HL-60 (cell line): ENCODE measurements at places on chromosomes 4 and X.

DNA sequence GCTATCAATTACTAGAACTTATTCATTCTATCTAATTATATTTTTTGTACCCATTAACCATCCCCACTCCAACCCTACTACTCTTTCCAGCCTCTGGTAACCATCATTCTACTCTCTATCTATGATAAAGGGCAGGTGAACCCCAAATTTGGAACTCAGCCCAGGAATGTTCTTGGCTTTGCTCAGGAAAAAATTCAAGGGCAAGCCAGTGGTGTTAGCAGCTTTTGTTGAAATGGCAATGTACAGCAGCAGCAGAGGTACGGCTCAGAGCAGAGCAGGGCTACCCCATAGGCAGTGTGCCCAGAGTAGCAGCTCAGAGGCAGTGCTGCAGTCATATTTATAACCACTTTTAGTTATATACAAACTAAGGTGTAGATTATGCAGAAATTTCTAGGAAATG, 138.2 kb downstream of the RNF150 start:
- DNase-seq, result no peak

DNA sequence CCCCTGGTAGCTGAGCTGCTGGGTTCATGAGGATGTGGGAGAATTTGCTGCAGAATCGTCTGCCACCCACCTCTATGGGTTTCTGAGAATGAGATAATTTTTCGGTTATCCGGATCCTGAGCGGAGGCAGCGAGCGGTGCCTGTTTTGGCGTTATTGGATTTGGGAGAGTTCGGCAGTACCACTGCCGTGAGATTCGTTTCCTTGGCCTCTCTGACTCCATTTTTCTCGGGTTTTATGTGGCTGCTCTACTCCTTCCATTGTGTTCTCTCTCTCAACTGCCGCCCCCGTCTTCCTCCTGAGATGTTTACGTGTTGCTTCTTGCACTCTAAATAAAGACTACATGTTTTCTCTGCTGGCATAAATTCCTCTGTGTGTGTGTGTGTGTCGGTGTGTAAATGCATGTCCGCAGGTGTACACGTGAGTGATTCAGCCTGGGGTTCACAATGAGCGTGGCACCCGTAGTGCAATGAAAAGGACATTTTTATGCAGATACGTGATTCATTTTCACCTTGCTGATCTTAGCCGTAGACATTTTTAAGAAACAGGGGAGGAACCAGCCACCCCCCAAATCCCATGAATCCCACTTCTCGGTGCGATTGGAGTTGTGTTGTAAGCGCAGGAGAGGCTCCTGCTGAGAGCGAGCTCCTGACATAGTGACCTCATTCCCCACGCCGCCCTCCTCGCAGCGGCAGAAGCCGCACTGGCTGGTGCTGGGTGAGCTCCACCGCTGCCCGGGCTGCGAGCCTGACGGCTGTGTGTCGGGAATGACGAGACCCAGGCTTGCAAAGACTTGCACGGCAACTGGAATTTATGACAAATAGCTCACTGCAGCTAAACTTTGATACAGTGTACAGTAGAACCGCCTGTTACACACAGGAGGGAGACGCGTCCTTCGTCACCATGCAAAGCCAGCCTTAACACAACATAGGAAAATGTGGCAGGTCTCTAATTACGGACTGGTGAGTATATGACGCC, 82.2 kb downstream of the STOX2 start:
- DNase-seq, result no peak

GRCh38 chr4:10461850-10462400, 4.7 kb upstream of the ZNF518B start:
- DNase-seq, result no peak

DNA sequence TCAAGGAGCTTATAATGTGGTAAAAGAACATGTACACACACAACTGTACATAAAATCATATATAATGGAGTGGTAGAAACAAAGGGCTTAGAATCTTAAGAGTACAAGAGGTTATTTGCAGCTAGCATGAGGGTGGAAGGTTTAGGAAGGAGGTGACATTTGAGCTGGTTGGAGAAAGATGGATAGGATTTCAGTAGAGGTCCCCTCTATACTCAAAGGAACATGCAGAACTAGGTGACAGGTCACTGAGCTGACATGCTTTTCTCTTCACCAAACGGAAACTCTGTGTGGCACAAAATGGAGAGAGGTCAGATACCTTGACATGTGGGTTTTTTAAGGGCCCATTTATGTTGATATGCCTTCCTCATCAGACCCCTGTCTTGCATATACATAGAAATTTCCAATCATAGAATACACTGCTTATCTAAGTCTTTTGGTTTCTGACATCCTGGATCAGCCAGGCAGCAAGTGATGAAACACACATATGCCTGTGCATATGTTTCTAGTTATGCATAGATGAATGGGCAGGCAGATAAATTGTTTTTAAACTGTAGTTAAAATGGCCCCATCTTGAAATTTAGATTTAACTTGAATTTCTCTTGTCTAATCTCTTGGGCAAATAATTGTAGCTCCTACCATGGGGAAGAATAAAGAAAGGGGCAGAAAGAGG, 29.3 kb downstream of the CLCN5 start:
- DNase-seq, result no peak

- no peak for DNase-seq
Measured at GRCh38 chrX:1029494-1029893, 183.0 kb downstream of the CRLF2 start.

DNA sequence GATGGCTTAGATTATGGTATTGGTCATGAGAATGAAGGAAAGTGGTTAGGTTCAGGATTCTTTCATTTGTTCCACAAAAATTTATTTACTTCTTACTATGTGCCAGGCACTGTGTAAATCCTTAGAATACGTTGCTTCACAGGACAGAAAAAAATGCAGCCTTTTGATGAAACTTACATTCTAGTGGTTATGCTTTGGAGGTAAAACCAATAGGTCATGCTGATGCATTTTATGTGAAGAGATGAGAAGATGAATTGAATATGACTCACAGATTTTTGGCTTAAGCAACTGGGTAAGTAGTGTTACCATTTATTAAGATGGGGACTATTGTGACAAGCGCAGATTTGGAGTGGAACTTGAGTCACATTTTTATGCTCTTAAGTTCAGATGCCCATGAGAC, 165.3 kb downstream of the GLRA2 start:
- DNase-seq, result no peak

- no peak for DNase-seq
Measured at GRCh38 chr4:33226133-33226532, 2506.0 kb downstream of the PCDH7 start.

DNA sequence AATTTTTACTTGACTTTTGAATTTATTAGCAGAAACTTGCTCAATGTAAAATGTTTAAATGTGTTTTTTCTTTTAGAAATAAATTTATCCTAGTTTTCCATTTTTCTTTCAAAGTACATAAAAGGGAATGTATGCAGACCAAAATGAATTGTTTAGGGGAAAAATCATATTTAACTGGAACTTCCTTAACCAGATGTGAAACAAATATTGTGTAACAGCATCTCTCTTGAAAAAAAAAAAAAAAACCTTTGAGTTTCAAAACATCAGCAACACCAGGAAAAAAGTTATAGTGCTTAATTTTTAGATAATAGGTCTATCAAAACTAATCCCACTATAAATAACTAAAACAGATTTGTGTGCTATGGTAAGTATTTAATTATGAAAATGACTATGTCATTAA, 14.5 kb upstream of the CCNA2 start:
- no peak for DNase-seq

DNA sequence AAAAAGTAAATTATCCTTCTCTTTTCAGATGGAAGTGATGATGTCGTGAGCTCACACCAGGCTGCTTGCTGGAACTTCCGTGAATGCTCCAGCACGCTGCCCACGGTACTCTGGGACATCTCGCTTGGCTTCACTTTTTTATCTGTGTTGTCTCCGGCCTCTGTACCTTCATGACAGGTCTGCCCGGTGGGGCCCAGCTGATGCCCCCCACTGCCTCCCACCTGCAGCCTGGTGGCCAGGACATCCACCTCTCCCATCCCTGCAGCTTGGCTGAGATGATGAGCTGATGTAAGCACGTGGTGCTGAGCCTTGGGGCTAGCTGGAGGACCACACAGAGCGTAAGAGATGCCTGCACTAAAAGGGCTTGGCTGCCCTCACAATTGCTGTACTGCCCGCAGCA, 59.0 kb upstream of the HELT start:
- no peak for DNase-seq

DNA sequence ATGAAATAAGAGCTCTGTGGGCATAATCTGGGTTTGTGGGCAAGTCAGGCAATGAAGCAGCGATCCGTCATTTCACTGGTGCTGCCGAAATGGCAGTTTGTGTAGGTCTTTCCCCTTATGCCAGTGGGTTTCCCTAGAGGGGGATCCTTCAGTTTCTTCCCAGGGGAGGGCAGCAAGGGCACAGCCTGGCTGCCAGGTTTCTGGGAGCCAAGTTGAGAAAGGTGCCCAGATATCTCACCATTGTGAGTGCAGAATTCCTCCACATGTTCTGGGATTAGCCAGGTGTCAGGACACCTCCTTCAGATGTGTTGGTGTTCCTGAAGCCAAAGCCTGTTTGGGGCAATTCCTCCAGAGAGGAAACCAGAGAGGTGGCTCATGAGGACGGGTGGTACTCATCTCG, 28.0 kb downstream of the MSX1 start:
- DNase-seq, result no peak

GRCh38 chrX:111779582-111779981, 96.4 kb upstream of the TRPC5OS start:
- peak; percentile 31 for DNase-seq

GRCh38 chrX:132694382-132694781, 205.5 kb upstream of the MBNL3 start:
- no peak for DNase-seq

GRCh38 chr4:146637621-146638332, 916 bp upstream of the POU4F2 start:
- no peak for DNase-seq

DNA sequence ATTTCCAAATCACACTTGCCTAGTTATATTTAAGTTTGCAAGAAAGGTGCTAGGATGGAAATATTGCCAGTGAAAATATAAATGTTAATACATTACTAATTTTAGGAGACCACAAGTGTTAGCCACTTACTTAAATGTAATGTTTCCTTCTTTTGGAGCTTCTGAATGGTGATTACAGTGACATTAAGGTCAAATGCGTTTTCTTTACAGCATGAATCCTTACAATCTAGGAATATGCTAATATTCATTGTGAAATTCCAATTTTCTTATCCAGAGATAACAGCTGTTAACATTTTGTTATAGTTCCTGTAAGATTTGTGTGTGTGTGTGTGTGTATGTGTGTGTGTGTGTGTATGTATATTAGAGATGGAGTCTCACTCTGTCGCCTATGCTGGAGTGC, 70.2 kb upstream of the NUDT6 start:
- DNase-seq, result no peak

GRCh38 chr4:21692241-21692640, 256.3 kb downstream of the KCNIP4 start:
- no peak for DNase-seq

- DNase-seq, result no peak
Measured at GRCh38 chr4:78543424-78544125, 8.0 kb upstream of the ANXA3 start.

GRCh38 chrX:18173494-18174180, 47.0 kb downstream of the BEND2 start:
- no peak for DNase-seq

DNA sequence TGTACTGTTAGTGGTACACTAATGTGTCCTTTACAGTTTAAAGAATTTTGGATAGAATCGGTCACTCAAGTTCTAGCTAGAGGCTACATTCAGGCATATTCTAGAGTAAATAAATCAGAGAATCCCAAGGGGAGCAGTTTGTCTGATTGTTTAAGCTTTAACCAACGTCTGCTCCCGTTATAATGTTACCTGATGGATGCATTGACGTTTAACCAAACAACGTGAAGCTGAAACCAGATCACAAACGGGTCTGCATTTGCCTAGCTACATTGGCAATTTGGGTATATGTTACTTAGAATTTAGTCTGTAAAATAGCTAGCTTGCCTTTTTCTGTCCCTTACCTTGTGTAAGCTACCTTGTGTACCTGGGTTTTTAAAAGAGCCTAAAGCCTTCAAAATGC, 1.6 kb downstream of the PI4K2B start:
- no peak for DNase-seq

GRCh38 chr4:118850488-118851173, 14.7 kb upstream of the SEC24D start:
- DNase-seq, result no peak

DNA sequence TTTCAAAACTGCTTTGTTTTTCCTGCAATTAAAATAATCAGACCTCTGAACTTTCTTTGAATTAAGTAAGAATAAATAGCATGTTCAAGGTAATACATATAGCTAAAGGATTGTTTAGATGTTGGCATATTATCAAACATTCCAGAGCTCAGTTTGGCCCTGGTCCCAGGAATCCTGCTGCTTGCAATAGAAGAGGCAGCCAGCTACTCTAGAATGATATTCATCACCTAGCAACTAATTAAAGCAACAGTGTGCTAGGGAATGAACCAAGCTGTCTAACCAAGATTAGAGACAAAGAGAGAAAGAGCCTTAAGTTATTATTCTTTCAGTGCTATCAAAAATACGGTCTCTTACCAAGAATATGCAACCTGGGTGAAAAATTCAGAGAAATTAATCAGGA, 460.9 kb downstream of the GABRG1 start:
- DNase-seq, result no peak

DNA sequence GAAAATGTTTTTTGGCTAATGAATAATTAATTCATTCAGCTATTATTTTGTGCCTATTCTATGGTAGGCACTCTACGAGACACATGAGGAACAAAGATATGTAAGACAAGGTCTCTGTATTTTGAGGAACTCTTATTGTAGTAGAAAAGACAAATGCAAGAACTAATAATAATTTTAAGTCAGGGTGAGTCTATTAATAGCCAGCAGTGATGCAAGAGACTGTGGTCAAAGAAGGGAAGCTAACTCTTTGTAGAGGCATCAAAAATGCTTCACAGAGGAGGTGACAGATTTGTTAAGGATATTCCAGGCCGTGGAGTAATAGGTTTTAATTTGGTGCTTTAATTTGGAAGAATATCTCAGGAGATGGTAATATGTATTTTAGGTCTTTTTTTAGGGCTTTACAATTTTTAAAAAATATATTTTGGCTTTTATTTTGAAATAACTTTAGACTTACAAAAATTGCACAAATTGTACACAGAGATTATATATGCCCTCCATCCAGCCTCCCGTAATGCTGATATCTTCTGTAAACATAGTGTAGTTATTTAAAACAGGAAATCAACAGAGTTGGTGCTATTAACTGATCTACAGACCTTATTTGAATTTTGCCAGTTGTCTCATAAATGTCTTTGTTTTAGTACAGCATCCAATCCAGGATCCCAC, 48.1 kb downstream of the DCLK2 start:
- no peak for DNase-seq

DNA sequence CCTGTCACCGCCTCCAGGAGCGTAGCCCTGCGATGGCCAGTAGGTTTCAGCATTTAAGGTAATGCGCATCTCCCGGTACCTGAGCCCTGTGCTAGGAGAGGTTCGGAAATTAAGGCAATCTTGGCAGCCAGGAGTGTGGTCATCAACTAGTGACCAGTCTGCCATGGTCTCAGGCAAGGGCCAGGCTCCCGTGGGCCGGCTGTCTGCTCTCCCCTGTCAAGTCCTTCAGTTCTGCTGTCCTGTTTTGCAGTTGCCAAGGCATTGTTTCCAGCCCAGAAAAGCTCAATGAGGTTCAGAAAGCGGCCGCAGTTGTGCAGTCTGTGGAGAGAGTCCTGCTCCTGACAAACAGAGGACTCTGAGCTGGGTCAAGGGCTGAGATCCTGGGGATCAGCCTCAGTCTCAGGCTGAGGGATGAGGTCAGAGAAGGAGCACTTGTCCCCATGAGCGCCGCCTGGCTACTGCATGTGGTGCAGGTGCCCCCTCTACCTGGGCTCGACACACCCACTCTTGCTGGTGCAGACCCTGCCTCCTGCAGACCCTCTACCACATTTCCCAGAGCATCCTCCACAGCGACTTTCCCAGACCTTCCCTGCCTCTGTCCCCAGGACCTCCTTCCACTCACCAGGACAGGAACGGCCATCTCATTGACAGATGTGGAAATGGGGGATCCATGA, 53.4 kb upstream of the PSAPL1 start:
- no peak for DNase-seq
